Activated CD4-positive, alpha-beta T cell treated with anti-CD3 and anti-CD28 coated beads for 48 hours (primary cell): ENCODE measurements at places on chromosomes 12 and 14.

- DNase-seq: no peak
Observed at GRCh38 chr12:28346567-28346966, 156.3 kb downstream of the CCDC91 start.

DNA sequence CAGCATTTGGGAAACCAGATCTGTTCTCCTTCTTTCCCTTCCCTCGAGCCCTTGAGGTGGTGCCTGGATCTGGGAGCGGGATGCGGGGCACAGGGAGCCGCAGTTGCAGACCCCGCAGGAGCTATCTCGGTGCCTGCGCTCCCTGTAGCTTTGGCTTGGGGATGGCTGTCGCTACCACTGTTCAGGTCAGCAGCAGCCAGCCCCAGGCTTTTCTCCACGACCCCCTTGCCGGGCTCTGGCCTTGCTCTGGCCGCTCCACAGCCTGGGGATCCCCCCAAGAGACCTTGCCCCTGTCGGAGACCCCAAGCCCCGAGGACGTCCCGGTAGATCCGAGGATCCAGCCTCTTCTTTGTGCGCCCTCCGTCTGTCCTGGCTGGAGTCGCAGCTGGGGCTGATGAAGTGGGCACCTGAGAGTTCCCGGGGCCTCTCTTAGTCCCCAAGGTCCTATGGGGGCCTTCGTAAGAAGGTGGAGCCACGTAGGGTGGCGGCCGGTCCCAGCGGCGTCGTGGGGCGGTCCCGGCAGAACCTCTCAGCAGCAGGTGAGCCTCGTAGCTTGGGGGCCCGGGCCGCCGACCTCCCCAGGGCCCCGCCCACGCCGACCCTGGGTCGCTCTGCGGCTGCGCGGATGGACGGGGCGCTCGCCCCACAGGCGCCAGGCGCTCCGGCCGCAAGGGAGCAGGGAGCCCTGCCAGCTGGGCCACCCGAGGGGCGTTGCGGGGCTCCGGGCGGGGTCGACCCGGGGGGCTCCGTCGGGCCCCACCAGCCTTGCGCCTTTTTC is 1.3 kb downstream of the DDN start:
- DNase-seq: peak; percentile 36

DNA sequence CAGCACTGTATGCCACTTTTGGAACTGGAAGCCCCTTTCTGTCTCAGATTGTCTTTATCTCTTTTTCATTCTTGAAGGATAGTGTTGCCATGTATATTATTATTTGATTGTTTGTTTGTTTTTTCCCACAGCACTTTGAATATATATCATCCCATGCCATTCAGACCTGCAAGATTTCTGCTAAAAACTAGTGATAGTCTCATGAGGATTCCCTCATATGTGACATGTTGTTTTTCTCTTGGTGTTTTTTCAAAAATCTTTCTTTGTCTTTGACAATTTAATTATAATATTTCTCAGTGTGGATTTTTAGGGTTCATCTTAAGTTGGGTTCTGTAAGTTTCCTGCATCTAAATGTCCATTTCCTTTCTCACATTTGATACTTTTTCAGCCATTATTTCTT is 36.8 kb upstream of the SCAF11 start:
- DNase-seq: no peak

- no peak for DNase-seq
Observed at GRCh38 chr14:69773571-69774276, 6.8 kb downstream of the SRSF5 start.

- DNase-seq: no peak
Observed at GRCh38 chr12:131511803-131512561, 198.9 kb upstream of the SFSWAP start.

DNA sequence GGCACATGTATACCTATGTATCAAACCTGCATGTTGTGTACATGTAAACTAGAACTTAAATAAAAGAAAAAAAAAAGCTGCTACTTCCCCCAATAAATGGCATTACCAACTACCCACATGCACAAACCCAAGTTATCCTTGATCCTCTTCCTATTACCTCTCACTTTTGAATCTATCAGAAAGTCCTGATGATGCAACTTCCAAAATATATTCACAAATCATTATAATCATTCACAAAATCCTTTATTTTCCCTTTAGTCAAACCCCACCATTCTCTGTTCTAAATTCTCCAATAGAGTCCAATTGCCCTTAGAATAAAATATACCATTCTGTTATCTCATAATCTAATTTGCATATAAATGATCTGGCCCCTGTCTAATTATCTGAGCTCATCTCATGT is 92.0 kb downstream of the PLEKHG7 start:
- no peak for DNase-seq

GRCh38 chr12:42763682-42764081 is 174.1 kb upstream of the PRICKLE1 start:
- DNase-seq: no peak

DNA sequence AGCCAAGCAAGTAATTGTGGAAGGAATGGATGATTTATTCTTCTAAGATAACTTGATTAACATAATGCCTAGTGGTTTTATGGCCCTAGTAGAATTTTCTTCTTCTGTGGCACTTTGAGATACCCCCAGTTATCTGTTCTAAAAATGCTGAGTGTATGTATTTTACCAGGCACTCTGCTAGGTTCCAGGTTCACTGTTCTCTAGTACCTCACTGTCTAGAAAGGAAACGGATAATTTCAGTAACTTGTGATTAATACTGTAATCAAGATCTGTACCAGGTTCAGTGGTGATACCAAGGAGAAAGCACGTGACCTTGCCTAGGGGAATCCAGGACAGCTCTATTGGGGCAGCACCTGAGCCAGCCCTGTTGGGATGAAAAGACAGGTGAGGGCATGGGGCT is 8.0 kb downstream of the ANO6 start:
- no peak for DNase-seq

DNA sequence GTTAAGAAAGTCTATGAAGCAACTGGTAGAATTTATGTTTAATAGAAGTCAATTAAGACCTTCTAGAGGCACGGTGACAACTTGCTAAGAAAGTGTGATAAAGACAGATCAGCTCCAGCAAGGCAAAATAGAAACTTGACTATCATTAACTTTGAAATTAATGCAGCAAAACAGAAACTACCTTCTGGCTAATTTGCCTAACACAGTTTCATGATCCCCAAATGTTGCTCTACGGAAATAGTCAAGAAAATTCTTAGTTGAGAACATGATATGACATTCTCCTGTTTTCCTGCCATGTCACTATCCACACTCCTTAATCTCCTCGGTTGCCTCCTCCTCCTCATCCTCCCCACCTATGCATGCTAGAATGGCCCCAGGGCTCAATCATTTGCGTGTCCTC is 4.2 kb downstream of the DENND5B start:
- no peak for DNase-seq

DNA sequence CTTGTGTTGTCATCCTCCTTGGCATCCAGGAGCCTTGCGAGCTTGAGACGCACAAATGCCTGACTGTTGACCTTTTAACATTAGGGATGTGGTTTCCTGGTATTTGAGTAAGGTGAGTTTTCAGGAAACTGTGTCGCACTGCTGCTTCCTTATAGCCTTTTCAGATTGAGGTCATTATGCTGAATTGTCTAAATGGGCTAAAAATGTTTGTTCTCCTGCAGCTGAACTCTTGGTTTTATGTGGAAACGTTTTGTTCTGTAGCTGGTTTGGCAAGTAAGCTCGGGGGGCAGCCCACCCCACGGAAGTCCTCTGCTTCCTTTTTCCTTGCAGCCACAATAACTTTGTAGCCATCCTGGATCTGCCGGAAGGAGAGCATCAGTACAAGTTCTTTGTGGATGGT is 5.7 kb downstream of the PRKAB1 start:
- no peak for DNase-seq

DNA sequence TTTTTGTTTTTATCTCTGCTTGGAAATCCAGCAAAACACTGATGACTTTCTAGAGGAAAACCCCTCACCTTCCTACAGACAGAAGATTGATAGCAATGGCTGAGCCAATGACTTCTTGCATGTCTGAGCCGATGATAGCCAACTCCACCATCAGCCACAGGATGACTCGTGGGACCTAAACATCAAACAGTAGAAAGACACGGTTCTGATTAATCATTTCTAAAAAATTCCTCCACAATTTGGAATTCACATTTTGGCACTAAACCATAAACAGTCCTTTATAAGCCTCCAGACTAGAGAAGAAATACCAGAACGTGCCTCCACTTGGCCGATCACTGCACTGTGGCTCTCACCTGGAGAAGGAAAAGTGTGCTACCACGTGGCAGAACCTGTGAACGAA is 25.9 kb downstream of the SLC11A2 start:
- DNase-seq: no peak

- peak; percentile 37 for DNase-seq
Observed at GRCh38 chr14:39368261-39368959, 63.8 kb downstream of the FBXO33 start.

DNA sequence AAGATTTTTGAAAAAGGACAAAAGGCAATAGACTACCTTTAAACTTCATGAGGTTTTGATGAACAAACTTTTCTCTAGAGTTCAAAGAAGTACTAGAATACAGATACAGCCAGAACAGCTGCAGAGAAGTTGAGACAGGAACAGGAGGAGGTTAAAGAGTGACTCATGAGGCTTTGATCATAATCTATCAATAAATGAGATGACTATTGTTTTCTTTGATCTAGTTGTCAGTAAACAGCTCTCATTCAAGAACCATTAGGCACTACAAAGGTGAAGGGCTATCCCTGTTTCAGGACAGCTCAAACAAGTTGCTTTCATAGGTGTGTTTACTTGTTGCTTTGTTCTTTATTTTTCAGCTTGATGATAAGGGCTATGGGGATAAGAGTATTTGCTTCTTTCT is 2.4 kb downstream of the WASHC3 start:
- DNase-seq: no peak

DNA sequence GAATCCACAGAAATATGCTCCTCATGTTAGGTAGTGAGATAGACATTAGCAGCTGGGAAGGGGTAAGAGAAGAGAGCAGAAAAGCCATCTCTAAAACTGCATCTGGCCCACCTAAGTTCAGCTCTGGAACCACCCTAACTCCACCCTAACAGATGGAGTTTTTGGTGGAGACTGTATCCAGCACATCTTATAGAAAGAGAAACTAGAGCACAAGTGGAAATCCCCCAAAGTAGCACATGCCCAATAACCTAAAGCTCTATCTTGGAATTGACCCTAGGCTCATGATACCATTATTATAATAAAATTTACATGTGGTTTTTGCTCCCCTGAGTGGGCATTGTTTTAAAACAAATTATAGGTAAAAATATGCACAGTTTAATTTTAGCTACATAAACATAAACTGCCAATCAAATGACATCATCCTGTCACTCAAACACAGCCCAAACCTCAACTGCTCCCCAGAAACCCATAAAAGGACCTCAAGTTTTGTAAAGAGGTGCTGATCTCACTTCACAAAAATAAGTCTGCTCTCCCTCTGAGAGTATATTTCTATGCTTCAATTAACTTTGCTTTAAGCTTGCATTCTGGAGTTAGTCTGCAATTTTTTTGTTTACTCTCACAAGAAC is 206.4 kb downstream of the PIK3C2G start:
- DNase-seq: no peak

GRCh38 chr12:70048521-70049250 is 194.5 kb upstream of the CNOT2 start:
- no peak for DNase-seq

GRCh38 chr14:99359906-99360305 is 87.9 kb upstream of the BCL11B start:
- no peak for DNase-seq

- no peak for DNase-seq
Observed at GRCh38 chr12:91017043-91017442, 12.3 kb upstream of the EPYC start.

DNA sequence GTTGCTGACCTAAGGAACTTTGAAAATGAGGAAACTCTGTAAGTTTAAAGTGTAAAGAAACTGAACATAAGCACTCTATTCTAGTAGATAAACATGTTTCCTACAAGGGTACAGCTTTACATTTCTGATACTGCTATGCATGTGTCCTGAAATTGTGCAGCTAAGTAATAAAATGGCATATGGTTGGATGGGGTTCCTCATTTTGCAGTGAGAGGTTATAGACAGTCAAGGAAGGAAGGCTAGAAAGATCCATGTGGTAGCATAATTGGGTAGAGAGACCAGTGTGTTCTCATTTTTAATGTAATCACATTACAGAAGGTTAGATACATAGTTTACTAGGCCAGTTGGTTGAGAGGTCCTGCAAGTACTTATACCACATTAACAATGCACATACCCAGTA is 477.0 kb downstream of the TMEM121 start:
- DNase-seq: no peak

DNA sequence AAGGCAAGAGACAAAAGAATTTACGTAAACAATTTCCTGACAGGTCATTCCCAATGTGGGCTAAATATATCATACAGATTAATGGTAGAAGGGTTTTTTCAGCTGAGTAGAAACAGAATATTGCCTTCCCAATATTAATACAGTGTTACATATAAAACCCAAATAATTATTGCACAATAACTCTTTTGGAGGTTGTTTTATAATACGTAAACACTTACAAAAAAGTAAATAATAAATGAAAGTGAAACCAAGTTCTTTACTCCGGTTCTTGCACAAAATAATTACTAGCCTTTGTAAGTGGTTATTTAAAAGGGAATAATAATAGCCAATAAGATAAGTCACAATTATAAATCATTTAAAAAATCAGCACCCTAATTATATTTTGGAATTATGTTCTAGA is 118.6 kb upstream of the SSTR1 start:
- DNase-seq: no peak

- no peak for DNase-seq
Observed at GRCh38 chr12:86741531-86741930, 485.3 kb upstream of the MGAT4C start.

DNA sequence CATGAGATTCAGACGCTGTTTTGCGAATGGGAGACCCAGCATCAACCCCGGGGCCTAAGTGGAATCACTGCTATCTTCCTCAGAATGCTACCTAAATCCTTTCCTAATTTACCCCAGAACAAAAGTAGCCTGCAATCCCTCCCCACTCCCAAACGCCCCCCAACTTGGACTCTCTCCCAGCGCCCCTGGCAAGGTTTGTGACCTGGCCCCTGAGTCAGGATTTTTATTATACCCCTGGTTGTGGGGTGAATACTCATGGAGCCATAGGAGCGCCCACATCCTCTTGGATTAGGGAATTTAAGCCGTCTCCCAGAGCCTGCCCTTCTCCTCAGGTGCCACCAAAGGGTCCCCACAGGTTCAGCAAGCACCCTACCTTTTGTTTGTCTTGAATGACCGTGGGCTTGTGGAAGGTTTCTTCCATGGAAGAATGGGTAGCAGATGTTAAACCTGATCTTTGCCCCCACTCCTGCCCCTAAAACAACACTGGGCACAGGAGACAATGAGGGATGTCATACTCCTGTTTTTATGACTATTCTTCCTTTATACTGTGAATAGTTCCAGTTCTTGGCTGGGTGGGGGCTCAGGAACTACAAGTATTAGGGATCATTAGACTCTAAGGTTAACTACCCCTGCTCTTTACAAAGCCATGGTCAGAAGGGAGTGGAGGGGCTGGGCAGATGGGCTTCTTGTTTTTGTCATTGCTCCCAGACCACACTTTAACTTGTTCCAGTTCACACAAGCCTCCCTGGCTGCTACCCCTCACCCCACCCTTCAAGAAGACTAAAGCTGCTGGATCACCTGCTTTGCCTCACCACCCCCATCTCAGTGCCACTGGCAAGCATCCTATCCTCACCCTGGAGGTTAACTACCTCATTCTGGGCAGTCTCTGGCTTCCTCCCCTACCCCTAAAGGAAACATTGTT is 630 bp downstream of the MYL6B start:
- DNase-seq: no peak

- no peak for DNase-seq
Observed at GRCh38 chr14:64714432-64715025, 10.3 kb downstream of the PLEKHG3 start.

GRCh38 chr14:103103461-103104388 is 9.2 kb downstream of the EXOC3L4 start:
- DNase-seq: peak; percentile 32

- DNase-seq: no peak
Observed at GRCh38 chr12:121955258-121956237, 37.2 kb downstream of the CFAP251 start.
